Stimulated activated CD4-positive, alpha-beta T cell treated with anti-CD3 and anti-CD28 coated beads, Interleukin-2, amount 100 ng/mL, for 48 hours (primary cell): ENCODE measurements at places on chromosomes 6 and 20.

DNA sequence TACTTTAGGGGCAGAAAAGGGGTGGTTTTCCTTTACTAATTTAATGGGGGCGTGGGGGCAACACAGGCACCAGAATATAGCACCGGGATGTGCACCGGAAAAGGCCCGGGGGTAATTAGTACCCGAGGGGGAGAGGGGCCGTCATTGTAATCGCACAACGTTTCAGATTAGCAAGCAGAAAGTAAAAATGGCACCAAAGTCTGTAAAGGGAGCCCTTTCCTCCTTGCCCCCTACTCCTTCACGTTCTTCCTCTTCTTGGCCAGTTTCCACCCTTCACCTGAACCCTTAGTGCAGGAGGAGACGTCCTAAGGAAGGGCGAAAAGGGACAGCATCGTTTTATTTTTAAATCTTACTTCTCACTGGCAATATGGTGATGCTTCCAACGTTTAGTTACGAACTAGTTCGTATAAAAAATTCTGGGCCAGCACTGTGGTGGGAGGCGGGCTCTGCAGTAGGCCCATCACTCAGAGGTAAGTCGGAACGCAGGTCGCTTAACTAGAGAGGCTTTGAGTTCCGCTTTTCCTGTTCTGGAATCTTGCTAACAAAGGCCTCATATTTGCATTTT lies 742 bp upstream of the CEP85L start:
- no peak for DNase-seq

- DNase-seq: no peak
These were observed 50.4 kb downstream of the PDE7B start for GRCh38 chr6:135901774-135902524.

DNA sequence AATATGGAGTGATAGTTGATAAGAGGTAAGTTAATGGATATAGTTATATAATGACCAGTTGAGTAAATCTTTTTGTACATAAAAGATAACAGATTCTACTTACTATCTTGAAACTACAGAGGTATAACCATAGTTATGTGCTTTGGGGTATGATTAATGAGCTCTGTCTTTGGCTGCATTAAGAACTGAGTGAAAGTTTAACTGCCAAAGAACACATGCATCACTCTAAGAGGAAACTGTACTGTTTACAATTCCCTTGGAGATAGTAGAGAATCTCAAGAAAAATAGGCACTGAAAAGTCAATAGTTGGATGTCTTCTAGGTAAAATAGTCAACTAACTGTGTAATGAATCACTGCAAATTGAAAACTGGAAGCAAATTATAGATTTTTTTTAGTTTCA lies 1129.5 kb downstream of the EPHA7 start:
- DNase-seq: no peak

GRCh38 chr20:32672982-32673851 lies 524 bp downstream of the C20orf203 start:
- peak; percentile 16 for DNase-seq

DNA sequence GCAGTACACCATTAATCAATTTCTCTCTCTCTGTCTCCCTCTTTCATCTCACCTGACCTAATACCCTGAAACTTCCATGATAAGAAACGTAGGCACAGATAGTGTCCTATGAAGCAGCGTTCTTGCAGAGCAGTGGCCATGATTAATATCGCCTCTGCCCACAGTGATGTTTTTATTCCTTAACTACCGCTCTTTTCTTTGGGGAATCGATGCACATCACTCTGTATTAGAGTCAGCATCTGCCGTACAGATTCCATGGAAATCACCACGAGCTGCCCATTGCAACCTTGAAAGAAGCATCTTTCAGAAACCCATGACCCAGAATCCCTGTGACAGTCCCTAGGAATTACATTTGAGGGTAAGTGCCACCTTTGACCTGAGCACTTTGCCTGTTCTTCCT lies 152.0 kb upstream of the ECI2 start:
- no peak for DNase-seq

- DNase-seq: no peak
These were observed 97.3 kb downstream of the ADGRB3 start for GRCh38 chr6:68732423-68732822.

- DNase-seq: no peak
These were observed 137.6 kb upstream of the MARCKS start for GRCh38 chr6:113719545-113719944.

GRCh38 chr6:32096394-32097258 lies 12.5 kb downstream of the TNXB start:
- DNase-seq: no peak

GRCh38 chr6:53151676-53152075 lies 3.0 kb upstream of the GCM1 start:
- DNase-seq: no peak

DNA sequence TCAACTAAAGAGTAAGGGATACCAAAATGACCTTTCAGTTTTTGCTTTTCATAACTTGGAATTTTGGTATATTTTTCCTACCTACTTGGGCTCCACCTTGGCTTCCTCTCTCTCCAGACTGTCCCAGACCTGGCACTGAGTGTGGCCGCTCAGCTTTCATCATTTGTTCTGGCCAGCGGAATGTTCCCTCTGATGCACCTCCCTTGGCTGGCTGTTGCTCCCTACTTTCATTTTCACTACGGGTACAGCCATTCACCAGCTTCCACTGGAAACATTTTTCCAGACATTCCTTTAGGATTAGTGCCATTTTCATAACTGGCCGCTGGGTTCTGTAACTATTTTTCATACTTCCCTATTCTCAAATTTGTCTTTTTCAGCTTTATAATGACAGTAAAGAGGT lies 487.4 kb downstream of the TENT5A start:
- DNase-seq: no peak

DNA sequence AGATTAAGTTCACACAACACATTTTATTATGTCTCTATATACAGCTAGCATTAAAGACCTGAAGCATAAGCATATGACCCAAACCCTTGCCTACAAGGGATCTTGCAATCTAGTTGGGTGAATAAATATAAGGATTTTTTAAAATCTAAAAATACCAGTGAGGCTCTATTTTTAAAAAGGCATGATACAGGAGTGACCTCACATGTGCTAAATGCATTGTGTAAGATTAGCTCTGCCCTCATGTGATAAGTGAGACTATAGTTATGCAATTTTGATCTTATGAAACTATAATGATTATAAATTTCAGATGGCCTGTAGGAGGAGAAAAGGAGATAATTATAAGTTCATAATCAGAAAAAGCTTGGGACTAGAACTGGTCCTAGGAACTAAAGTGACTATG lies 451.0 kb upstream of the MAN1A1 start:
- no peak for DNase-seq

DNA sequence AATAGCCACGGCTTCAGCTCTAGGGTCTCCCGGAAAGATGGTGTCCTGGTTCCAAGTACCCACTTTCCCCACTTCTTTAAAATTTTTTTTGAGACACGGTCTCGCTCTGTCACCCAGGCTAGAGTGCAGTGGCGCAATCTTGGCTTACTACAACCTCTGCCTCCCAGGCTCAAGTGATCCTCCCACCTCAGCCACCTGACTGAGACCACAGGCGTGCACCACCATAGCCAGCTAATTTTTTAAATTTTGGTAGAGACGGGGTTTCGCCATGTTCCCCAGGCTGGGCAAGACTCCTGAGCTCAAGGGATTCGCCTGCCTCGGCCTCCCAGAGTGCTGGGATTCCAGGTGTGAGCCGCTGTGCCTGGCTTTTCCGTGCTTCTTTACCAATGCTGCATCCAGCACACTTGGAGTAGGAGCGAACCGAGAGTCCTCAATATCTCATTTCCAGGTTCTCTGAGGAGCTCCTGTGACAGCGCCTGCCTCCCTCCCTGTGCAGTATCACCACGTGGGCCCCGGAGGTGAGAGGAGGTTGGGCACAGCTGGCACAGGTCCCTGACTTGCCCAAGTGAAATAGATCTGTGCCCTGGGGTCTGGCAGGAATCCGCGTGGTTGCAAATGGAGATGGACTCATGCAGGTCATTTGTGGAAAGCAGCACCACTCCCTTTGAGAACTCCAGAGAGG lies 37.3 kb downstream of the EZR start:
- DNase-seq: no peak
